ENCODE measurements at places on chromosomes 5 and 9.

DNA sequence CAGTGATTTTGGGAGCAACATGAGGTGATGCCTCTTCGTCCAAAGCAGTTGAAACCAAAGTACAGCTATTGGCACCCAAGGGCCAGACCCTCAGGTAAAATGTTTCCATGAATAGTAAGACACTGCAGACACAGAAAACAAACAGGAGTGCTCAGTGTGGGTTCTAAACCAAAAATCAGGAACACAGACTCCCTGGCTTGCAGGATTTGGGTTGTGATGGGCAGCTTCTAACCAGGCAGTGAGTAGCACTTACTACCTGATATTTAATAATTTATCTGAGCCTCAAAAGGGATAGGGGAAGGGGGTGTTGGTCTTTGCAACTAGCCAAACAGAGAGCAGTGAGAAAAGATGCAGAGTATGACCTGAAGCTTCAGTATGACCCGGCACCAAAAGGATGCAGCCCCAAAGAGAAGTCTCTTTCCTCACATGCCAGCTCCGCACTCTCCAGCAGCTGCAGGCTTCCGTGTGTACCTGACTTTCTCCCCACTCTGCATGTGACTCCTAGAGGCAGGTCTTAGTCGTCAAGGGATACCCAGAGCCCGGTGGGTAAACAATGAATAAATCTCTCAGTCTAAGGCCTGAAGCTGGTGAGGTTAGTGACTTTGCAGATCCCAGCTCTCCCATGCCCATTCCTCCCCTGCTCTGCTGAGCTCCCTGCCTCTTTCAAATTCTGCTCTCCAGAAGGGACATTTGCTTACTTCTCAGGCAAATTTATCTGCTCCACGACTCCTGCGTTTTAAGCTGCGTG lies 105.4 kb upstream of the SPOCK1 start:
- DNase-seq: no peak

DNA sequence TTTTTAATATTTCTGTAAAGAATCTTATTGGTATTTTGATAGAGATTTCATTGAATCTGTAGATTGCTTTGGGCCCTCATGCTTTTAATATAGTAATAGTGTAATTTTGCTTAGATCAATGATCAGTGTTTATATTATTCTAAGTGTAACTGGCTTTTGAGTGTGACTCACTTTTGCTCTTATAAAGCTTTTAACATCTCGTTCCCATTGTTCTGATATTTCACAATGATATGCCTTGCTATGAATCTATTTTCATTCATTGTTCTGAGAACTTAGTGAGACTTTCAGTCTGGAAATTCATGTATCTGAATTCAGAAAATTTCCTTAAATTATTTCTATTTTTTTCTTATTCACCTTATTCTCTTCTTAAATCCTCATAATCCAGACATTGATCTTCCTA lies 13.5 kb upstream of the MAMDC2 start:
- no peak for DNase-seq

- no peak for DNase-seq
Observed at GRCh38 chr9:137711678-137712105, 92.9 kb downstream of the EHMT1 start.

GRCh38 chr5:149391524-149391923 lies 12.4 kb upstream of the IL17B start:
- DNase-seq: no peak

DNA sequence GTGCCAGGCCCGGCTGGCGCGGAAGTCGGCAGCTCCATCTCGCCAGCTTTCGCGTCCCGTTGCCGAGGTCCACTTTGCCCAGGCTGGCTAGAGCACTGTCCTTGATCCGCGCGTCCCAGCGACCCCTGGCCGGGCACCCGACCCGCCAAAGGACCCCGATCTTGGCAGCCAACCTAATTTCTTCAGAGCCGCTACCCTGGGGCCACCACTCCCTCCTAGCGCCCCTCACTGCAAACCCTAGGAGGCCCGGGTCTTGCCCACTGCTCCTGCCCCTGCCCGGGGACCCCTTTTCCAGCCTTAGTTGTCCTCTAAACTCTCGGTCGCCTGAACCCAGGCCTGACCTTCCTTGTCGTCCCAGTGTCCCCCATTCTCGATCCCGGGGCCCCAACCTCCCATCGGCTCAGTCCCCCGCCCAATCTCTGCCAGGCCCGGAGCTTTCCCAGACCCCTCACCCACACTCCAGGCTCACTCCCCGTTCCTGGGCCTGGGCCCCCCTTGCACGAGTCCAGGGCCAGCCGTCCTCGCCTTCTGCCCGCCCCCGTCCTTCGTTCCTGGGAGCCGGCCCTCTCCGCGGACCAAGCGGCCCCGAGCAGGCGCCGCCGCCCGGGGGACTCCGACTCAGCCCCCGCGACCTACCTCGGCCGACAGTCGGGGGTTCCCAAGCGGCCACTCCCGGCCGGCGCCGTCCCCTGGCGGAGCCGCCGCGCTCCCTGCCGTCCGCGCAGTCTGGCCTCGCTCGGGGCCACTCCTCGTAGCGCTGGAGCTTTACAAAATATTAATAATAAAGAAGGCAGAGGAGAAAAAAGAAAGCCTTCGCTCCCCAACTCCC lies 701 bp upstream of the LMX1B start:
- DNase-seq: no peak

DNA sequence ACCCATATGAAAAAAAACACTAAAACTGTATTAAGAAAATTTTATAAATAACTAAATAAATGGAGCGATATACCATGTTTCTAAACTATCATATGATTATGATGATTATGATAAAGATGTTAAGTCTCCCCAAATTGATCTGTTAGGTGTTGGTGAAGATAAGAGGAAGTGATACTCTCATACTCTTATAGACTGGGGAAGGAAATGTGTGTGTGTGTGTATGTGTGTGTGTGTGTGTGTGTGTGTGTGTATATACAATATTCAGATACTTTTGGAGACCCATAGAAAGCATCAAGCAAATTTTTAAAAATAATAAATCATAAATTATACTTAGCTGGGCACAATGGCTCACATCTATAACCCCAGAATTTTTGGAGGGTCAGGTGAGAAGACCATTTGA lies 62.9 kb downstream of the TMEM232 start:
- no peak for DNase-seq

GRCh38 chr5:10595293-10595671 lies 31.4 kb downstream of the ANKRD33B start:
- DNase-seq: no peak

DNA sequence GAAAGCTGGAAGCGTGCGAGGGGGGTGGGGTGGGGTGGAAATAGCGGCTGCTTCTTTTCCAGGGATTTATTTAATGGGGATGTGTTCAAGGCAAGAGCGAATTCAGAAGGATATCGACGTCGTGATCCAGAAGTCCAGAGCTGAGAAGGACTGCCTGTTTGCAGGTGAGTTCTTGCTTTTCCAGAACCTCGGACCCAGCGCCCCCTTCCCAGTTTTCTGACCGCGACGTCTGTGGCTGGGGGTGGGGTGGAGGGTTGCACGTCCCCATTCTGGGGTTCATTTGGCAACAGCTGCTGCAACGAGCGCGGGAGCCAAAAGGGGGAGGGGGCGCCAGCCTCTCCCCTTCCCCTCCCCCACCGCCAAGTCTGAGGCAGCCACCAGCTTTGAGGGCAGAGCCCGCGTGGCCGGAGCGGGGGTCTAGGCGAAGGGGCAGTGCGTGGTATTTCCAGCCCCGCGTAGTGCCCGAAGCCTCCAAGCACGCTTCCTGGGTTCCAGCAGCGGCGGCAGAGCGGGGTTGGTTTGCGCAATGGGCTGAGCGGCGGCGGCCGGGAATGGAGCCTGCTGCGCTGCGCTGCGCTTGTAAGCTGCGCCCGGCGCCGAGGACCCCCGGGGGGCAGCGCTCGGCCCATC lies 701 bp downstream of the PARP8 start:
- peak; percentile 11 for DNase-seq

GRCh38 chr9:38422555-38423260 lies 1.5 kb downstream of the IGFBPL1 start:
- DNase-seq: no peak

- no peak for DNase-seq
Observed at GRCh38 chr5:145509336-145510136, 325.6 kb downstream of the PRELID2 start.

GRCh38 chr5:15183520-15183919 lies 311.9 kb upstream of the ANKH start:
- DNase-seq: no peak

GRCh38 chr9:89000973-89001916 lies 10.0 kb downstream of the S1PR3 start:
- peak; percentile 73 for DNase-seq

GRCh38 chr5:17412760-17413671 lies 85.0 kb upstream of the TAF11L2 start:
- DNase-seq: no peak

DNA sequence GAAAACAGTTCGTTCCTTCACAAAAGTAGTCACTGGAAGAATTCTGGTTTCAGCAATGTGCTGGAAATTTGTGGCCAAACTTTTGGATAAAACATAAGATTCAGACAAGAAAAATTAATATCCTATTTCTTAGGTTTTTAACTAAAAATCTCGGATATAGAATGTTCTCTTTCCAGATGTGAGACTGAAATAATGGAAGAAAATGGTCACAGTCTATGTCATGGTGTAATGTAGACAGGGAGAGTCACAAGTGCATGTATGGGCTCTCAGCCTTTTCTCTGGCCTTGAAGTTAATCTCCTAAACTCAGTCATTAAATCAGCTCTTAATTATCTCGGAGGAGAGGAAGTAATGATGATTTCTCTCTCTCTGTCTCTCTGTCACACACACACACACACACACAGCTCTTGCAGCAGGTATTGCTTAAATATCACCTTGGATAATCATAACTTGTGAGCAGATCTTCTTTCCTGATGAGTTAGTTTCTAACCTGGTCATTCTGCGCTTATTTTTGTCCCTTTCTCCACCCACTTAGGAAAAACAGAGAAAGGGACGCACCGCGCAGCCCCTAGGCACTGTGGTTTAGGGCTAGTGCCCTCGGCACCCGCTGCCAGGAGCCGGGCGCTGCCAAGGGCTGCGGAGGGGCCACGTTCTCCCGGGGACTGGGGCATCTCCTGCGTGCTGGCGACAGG lies 672 bp upstream of the ITGA2 start:
- no peak for DNase-seq

- DNase-seq: no peak
Observed at GRCh38 chr5:138140268-138140667, 1.0 kb upstream of the NME5 start.

DNA sequence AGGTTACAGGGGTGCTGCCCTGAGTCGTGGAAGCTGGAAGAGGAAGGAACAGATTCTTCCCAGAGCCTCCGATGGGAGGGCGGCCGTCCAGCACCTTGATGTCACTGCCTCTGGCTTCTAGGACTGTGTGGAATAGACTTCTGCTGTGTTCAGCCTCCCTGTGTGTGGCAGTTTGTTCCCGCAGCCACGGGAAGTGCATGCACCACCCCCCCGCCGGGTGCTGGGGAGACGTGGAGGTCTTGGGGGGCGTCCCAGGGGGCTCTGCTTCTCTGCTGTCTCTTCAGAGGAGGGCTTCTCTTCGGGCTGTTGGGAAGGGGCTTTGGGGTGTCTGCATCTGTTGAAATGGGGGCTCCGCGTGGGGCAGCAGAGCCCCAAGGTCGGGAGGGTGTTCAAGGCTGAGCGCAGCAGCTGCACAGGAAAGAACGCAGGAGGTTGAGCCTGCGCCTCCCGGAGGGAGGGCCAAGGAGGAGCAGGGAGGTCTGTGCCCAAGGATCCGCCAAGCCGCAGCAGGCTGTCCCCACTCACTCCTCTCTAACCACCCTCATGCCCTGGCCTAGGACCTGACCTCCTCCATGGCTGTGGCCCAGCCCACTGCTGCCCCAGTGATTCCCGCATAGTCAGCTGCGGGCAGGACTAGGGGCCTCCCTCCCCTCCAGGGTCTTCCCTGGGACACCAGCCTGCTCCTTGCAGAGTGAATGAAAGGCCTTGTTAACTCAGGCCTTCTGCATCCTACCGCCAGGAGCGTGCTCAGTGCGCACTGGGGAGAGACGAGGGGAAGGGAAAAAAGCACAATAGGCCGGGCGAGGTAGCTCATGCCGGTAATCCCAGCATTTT lies 45.0 kb downstream of the ROPN1L start:
- no peak for DNase-seq

DNA sequence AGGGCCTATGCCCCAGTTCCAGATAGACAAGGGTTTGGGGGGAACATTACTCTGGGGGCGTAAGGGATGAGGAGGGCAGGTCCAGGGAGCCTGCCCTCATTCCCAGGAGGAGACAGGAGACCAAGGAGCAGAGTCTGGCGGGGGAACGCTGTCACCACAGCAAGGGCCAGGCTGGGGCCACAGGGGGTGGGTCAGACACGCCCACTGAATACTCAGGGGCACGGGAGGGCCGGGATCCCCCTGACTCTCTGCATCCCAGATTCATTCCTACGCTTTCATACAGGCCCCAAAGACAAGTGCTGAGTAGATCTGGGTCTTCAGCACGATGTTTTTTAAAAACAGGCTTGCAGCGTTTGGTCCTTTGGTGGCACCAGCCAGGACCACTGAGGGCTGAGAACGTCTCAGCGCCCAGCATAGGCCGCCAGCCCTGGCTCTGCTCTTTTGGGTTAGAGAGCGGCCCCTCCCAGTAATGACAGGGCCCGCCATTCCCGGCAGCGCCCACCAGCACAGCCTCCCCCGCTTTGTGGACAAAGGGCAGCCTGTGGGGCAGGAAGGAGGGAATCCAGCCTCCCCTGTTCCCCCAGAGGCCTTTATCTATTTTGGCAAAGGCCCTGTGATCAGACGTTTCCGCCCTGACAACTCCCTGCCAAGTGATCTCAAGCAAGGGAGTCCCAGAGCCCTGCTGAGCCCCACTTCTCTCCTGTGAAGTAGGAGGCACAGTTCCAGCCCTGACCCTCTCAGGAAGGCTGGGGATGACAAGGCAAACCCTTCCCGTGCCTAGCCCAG lies 24.9 kb downstream of the NEK6 start:
- no peak for DNase-seq

DNA sequence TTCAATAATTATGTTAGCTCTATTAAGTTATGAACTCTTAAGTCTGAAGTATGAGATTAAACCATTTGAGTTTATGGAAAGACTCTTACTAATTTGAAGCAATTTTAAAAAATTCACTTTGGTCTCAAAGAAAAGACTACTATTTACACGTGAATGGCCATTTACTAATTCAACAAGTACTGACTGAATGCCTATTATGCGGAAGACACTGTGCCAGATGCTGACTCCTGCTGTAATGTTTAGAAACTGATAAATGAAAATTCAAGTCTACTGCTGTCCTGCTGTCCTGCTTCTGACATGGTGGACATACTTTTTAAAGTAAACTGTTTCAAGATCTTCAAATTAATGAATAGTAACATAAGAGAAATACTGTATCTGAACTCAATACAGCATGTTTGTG lies 116.2 kb downstream of the MPDZ start:
- DNase-seq: no peak

- DNase-seq: no peak
Observed at GRCh38 chr9:129777769-129778130, 24.9 kb upstream of the PTGES start.

GRCh38 chr9:99823681-99824377 lies 2.1 kb downstream of the NR4A3 start:
- no peak for DNase-seq

All from putamen (tissue), 1 donor.